Fibroblast of the aortic adventitia (primary cell): ENCODE measurements at places on chromosomes 11 and 22. TPM values are rescaled to one million over a fixed set of nuclear protein-coding genes. Genes with fewer than 3 reads are reported as not detected.

- no peak for DNase-seq
Observed at GRCh38 chr11:58685973-58686722, 45.6 kb downstream of the GLYAT start.

GRCh38 chr11:134338654-134339053 is 6.9 kb downstream of the GLB1L2 start:
- no peak for DNase-seq

Gene CECR2
- 0.49 TPM in 1 of 2 replicates, not detected in the other for total RNA-seq

GRCh38 chr22:24003887-24004286 is 1.4 kb downstream of the GSTT4 start:
- no peak for DNase-seq

DNA sequence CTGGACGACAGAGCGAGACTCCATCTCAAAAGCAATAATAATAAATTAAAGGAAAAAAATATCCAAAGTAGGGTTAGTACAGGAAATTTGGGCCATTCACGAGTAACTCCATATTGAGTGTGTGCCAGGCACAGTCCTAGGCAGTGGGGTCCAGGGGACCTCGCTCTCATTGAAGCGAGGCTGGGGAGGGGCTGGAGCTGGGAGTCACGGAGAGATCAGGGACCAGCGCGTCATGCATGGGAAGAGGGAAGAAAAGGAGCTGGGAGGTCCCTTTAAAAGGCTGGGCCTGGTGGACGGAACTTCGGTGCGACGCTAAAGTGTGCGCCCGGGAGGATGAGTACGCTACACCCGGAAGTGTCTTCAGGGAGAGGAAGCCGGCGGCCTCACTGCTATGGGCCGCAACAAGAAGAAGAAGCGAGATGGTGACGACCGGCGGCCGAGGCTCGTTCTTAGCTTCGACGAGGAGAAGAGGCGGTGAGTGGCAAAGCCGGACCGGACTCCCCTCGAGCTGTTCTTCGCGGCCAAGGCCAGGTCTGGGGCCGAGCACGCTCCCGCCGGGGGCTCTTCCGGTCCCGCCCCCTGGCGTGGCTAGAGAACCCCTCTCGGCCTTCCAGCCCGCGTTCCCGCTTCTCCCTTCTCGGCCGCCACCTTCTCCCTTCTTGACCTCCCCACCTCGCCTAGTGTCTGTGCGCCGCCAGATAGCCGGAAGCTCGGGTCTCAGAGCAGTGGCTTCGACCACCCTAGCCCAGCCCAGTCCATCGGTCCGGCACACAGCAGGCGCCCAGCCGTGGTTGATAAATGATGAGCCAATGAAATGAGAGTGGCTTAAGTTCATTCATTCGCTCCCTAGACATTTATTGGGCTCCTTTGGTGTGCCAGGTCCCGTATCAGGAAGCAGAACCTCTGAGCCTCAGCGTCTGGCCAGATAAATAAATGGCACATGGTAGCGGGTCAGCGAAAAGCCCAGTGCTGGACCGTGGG is at the start of gene NOL12:
Gene NOL12, plus strand, starts transcription at position 342 of the 981 bp plus-strand sequence. Its CDS starts 50 bp downstream, at position 392.
- DNase-seq: peak; percentile 90

DNA sequence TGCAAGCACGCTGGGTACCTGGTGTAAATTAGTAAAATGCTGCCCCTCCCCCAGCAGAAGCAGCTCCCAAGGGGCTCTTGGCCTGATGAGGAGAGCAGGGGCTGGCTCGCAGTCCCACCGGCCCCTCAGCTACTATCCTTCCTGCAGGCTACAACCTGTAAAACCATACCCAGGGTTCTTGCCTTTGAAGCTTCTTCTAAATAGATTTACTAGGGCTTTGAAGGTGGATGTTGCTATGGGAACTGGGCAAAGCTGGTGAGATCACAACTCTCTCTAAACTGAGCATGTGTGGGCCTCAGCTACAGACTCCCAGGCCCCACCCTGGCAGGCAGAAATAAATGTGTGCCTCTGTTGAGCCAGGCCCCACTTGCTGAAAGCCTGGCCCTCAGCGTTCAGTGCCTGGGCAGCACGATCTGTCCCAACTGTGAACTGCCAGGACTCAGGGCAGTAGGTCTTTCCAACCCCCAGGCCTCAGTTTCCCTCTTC is 18.5 kb downstream of the CD5 start:
- peak; percentile 45 for DNase-seq

DNA sequence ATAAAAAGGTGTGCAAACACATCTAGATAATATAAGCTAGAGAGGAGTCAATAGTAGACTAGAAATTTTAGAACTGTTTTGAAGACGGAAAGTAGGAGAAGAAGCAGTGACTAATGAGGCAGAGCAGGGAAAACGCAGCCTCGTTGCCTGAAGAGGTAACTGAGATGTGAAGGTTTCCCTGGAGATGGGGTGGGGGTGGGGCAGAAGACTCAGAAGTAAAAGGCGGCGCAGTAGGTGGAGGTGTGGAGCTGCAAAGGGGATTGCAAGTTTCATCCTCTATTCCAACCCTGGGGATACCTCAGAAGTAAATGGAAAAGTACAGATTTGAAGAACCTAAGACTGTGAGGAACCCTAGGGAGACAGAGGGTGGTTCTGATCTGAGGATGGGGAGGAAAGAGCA is 109.5 kb downstream of the TMPRSS5 start:
- DNase-seq: no peak

DNA sequence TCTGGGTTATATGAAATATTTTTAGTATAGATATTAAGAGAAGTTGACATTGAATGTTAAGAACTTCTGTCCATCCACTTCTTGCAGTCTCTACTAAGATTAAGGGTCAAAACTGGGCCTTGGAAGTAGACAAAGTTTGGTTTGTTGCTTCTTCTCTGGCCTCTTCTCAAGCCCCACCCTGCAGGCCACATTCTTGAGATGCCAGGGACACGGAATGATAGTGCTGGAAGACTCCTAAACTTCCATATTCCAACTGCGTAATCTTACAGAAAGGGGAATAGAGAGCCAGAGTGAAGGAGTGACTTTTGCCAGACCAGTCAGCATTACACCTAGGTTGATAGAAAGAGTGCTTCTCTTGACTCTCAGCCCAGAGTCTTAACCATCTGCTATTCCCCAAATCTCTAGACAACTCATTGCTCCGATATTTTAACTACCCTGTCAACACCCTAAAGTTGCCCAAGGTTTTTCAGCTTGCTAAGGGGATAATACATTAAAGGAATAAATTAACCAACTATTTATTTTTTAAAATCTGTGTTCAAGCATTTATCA is 136.4 kb upstream of the SYN3 start:
- DNase-seq: no peak

- DNase-seq: no peak
Observed at GRCh38 chr22:27084130-27084529, 426.7 kb downstream of the MIAT start.

DNA sequence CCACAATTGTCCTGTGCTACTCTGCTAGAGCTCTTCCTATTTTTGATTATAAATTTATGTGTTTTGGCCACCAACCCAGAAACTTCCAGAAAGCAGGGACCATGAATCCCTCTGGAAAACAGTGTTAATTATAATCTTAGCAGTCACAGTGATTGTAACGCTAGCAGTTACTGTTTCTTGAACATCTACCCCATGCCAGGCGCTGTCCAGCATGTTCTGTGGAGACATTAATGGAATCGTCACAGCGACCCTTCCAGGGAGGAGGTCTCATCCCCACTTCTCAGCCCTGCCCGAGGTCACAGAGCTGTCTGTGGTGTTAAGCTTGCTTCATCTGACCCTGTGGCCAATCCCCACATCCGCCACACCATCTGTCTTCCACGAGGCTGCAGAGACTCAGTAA is 13.9 kb upstream of the PNPLA5 start:
- no peak for DNase-seq

DNA sequence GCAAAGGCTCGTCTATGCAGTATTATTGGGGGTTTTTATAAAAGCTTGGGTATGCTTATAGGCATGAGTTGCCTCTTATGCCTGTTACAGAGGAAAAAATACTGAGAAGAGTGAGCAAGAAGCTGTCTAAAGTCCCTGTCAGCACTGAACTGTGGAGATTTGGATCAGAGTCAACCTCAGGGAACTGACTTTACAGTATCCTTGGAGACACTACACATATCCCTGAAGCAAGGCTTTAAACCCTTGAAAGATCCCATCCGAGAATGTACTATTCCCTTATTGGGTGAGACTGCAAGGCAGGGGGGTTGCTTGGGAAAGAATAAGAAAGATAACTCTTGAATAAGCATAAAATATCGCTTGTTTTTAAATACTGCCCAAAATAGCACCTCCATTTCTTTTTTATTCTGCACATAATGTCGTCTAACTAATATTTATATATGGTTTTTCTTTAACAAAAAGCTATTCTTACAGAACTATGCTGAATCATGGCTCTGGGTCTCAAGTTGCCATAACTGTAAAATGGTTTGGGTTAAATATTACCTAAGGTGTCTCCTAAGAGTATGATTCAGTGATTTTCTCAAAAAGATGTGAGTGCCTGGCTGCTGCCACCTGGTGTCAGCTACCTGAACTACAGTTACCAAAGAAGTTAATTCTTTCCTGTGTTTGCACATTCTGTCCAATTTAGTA is 1062.8 kb downstream of the DLG2 start:
- peak; percentile 65 for DNase-seq

DNA sequence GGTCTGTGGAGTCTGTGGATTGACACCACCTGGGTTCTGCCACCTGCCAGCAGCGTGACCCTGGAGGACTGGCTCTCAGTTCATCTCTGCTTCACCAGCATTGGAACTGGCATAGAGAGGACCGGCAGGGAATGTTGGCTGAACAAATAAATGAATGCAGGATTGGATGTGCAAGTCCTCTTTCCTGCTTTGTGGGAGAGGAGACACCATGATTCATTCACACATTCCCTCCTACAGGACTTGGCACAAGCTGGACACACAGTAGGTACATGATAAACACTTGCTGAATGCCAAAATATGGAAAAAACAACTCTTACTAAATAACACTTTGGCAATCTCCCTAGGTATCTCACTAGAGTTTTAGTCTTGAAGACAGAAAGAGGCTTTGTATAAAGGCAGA is 116.6 kb upstream of the NARS2 start:
- peak; percentile 22 for DNase-seq

DNA sequence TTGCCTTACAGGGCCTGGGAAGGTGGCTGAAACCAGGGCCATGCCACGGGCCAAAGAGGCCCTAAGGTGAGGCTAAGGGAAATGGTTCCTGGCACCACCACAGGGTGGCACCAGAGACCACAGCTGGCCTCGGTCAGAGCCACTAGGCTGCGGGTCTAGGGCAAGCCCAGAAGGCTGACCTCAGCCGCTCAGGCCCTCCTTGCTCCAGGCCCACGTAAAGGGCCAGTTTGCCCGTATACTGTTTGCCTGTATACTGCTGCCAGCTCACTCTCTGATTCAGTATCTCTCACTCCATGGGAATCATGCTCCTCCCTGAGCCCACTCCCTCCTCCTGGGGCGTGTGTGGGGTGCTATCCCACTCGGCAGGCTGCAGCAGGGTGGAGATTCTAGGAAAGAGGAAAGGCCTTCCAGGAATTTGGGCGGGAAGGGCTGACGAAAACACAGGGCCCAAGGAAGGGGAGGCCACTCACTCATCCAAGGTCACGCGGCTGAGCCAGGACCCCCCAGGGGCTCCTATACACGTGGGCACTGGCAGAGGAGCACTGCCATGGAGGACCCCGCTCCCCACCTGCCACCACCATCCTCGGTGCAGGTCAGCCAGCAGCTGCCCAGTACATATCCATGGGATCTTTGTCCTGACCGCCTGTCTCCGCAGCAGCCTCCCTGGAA is 62.4 kb downstream of the NECTIN1 start:
- DNase-seq: peak; percentile 73

DNA sequence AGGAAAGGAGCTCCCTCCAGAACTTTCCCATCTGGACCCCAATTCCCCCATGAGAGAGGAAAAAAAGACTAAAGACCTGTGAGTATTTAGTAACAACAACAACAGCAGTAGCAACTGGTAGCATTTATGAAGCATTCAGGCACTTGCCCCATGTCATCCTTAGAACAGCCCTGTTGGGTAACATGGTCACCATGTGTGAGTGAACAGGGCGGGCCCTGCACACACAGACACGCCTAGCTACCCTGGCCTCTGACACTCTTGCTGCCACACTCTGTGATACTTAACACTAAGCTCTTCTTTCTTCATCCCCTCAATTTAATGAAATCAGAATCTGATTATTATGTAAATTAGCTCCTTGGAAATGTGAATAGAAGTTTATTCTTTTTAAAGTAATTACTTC is 26.1 kb upstream of the SLC25A18 start:
- DNase-seq: no peak

Gene OR56B4
- total RNA-seq: 0.57 TPM in 1 of 2 replicates, not detected in the other

- no peak for DNase-seq
Observed at GRCh38 chr11:133403900-133404299, 128.4 kb downstream of the OPCML start.

Gene NEU3
- total RNA-seq: 2.9 and 5.2 TPM in 2 replicates

GRCh38 chr11:112665291-112665690 is 295.9 kb upstream of the NCAM1 start:
- DNase-seq: no peak

- DNase-seq: no peak
Observed at GRCh38 chr11:65880844-65881421, 1.3 kb downstream of the CTSW start.

Gene CD59
- 175 and 1,509 TPM in 2 replicates for total RNA-seq

Gene TOLLIP
- total RNA-seq: 18.3 and 25.4 TPM in 2 replicates

Gene E2F8
- total RNA-seq: 4.4 TPM in 1 of 2 replicates, not detected in the other

Gene SC5D
- 18.3 and 43.8 TPM in 2 replicates for total RNA-seq

- no peak for DNase-seq
Observed at GRCh38 chr22:17575151-17575550, 11.9 kb downstream of the SLC25A18 start.

DNA sequence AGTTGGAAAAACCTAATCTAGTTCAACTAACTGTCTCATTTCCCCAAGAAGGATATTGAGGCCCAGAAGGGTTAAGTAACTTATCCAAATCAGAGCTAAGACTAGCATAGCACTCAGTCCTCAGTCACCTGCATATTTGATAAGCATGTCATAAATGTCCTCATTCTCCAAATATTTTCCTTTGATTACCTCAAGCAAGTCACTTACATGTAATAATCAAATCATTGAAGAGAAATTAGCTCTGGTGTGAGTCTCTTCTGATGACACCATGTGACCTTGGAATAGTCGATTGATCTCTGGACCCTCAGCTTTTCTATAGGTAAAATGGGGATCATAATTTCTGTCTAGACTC is 48.8 kb upstream of the PICALM start:
- no peak for DNase-seq

Gene FAM227A
- total RNA-seq: 0.74 and 2.0 TPM in 2 replicates
